Activated naive CD8-positive, alpha-beta T cell treated with anti-CD3 and anti-CD28 coated beads for 36 hours (primary cell): ENCODE measurements at places on chromosomes 3 and 15. TPM values are rescaled to one million over a fixed set of nuclear protein-coding genes. Genes with fewer than 3 reads are reported as not detected.

TPRG1 gene
- total RNA-seq = 1.1 TPM

DVL3 gene
- total RNA-seq = 25.2 TPM

PPARG gene
- 0.47 TPM for total RNA-seq

TMEM158 gene
- total RNA-seq = 0.20 TPM

MINAR1 gene
- 0.46 TPM for total RNA-seq

GRCh38 chr15:56272454-56272853, 28.8 kb upstream of the RFX7 start:
- no peak for DNase-seq

- DNase-seq = no peak
Measured at GRCh38 chr3:17372362-17373210, 369.8 kb downstream of the TBC1D5 start.

DNA sequence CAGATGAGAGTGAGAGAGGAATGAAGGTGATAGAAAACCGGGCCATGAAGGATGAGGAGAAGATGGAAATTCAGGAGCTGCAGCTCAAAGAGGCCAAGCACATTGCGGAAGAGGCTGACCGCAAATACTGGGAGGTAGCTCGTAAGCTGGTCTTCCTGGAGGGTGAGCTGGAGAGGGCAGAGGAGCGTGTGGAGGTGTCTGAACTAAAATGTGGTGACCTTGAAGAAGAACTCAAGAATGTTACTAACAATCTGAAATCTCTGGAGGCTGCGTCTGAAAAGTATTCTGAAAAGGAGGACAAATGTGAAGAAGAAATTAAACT, 88.9 kb downstream of the EOMES start:
- no peak for DNase-seq

DNA sequence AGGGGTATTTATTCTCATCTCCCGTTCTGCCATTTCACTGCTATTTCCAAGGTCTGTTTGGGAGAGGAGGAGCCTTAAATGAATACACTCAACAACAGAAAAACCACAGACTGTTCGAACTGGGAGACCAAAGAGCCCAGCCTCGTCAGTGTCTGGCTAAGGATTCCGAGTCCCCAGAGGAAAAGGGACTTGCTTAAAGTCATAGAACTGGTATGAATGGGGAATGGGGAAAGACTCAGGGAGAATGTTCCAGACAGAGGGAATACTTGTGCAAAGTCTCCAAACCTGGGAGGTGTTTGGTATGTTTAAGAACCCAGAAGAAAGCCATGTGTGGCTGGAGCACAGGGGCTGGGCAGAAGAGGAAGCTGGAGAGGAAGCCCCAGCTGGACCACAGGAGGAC, 46.9 kb downstream of the FAM43A start:
- no peak for DNase-seq

- DNase-seq = no peak
Measured at GRCh38 chr3:170997961-170998913, 28.3 kb downstream of the SLC2A2 start.

- peak; percentile 41 for DNase-seq
Measured at GRCh38 chr3:187919544-187919943, 174.3 kb upstream of the BCL6 start.

GRCh38 chr3:8319935-8320634, 181.5 kb upstream of the LMCD1 start:
- DNase-seq = no peak

- DNase-seq = no peak
Measured at GRCh38 chr3:38843898-38844297, 27.9 kb upstream of the SCN10A start.

GRCh38 chr3:46566040-46566641, at the start of gene LRRC2:
LRRC2 (minus strand) TSS chr3:46566302; CDS start chr3:46551591, 14,711 bp downstream.
- peak; percentile 16 for DNase-seq

GRCh38 chr3:144772372-144772771, 800.7 kb downstream of the DIPK2A start:
- DNase-seq = no peak

DNA sequence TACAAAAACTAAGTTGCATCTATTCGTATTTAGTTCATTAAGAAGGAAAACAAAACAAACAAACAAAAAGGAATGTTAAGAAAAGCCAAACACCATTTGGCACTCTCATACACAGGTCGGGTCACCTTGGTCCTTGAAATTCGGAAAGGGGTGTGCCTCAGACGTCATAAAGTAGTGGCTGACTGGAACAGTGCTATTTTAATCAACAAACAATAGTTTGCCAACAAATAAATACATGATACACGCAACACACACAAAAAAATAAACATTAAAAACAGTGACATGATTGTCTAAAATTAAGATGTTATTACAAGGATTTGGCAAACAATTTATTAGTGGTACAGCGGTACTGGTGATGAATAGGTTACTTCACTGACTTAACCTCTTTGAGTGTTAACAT, 579.6 kb downstream of the MECOM start:
- no peak for DNase-seq

DNA sequence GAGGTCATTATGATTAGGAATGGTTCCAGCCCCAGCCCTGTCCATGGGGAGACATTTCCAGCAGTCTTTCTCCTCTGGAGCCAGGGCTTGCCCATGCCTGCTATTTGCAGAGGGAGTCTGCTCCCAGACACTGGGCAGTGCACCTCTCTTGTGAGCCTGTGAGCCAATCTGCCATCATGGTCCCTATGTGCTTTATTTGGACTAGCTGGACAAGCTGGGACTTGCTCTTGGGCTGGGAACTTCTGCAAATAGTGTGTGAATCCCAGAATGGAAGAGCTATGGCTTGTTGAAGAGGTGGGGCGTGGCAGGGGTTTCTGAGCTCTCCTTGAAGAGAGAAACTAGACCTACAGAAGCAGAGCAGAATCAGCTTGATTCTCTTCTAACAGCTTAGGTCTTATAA, 53.7 kb upstream of the KY start:
- DNase-seq = no peak

GRCh38 chr3:55477306-55478303, 9.5 kb downstream of the WNT5A start:
- DNase-seq = no peak

DNA sequence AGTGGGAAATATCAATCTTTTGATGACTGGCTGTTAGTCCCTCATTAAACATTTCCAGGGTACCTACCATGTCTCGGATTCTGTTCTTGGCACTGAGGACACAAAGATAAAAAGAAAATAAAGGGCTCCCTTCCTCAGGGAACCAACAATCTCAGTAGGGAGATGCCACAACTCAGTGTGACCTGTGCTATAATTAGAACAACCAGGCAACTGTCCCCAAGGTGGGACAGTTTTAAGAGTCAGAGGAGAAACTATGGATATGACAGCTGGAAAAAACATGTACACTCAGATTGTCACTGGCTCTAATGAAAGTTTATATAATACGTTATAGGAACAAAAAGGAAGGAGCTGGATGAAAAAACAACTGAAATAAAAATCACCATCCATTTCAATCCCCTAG, 23.3 kb upstream of the CMTM8 start:
- DNase-seq = no peak

GRCh38 chr3:174002543-174002942, 605.0 kb downstream of the NLGN1 start:
- DNase-seq = no peak

GRCh38 chr15:56984681-56985481, 66.4 kb downstream of the TCF12 start:
- no peak for DNase-seq

- DNase-seq = no peak
Measured at GRCh38 chr15:41919201-41919820, 25.5 kb upstream of the SPTBN5 start.
